ENCODE measurements at places on chromosomes 7 and 10.

DNA sequence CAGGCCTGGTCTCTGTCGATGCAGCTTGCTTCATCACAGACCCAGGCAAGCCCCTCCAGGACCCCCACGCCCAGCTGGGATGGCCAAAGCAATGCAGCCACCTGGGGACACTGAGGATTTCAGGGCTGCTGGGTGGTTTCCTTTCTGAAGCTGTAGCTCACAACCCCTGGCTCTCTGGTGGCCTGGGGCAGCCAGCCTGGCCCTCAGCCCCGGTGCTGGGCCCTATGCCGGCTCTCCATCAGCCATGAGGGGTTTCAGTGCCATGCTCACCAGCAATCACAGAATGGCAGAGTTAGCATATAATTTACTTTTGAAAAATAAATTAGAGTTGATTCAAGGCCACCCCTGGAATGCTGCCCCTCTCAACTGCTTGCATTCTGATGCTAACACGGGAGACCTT lies 150.2 kb upstream of the UNC5B start:
- DNase-seq = no peak

DNA sequence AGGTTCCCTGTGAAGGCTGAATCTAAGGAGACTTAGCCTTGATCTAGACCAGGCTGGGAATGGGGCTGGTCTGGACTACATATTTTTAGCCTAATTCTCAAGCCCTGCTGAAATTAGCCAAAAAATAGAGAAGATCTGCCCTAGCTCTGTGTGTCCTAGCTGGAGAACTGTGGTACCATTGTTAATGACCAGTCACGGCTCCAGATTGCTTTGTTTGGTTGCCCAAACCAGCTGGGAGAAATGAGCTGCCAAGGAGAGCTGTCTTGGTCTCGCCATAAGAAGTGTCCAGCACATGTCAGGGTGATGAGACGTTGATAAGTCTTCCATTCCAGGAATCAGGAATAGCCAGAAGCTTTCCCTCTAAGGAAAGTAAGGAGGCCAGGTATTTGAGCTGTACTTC lies 20.7 kb downstream of the GBX1 start:
- DNase-seq = no peak

- peak; percentile 19 for DNase-seq
These were observed 18.4 kb downstream of the TRIM24 start for GRCh38 chr7:138478499-138478908.

- DNase-seq = no peak
These were observed 23.3 kb downstream of the UBTD1 start for GRCh38 chr10:97522071-97522470.

DNA sequence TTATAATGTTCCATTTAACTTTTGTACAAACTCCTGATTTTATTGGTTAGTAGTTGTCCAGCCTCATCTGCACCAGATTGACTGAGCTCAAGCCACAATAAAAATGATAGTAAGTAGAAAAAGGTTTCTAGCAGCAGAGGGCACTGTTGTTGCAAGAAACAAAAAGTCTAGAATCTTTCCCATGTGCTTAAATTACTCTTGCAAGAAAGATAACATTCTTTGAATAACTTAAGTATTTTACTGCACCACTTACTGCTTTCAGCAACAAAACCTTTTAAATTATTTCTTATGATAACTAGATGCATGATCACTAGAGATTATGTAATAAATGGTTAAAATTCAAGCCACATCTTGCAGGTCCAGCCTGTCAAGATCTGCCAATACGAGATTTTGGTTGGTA lies 27.0 kb downstream of the LMOD2 start:
- peak; percentile 22 for DNase-seq

GRCh38 chr7:143485500-143485899 lies 7.8 kb downstream of the TAS2R41 start:
- DNase-seq = no peak

- no peak for DNase-seq
These were observed 13.1 kb downstream of the PLEKHS1 start for GRCh38 chr10:113764582-113764981.

DNA sequence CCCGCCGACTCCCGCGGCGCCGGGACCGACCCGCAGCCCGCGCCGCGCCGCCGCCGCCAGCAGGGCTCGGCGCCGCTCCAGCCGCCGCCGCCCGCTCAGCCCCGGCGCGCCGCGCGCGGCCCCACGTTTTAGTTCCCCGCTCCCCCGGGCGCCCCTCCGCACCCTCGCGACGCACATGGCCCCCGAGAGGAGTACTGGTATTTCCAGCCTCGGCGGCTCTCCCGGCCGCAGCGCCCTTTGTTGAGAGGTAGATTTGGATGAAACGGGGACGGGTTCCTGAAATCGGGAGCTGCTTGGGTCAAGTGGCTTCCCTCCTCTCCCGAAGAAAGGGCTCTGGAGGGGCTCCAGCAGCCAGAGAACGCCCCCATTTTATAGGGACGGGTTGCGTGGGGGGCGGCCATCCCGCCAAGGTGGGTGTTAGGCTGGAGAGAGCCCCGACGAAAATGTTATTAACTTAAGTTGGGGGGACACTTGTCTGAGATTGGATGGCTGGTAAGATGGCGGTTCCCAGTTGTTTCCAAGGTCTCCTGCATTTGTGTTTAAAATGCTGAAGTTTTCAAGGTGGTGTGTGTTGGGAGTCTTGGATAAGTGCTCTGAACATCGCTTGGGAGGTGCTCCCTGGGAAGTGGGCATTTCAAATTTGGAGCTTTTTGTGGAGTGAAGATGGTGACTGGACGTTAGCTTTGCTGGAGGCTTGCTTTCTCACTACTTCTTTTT lies 1.2 kb downstream of the BMI1 start:
- peak; percentile 56 for DNase-seq

DNA sequence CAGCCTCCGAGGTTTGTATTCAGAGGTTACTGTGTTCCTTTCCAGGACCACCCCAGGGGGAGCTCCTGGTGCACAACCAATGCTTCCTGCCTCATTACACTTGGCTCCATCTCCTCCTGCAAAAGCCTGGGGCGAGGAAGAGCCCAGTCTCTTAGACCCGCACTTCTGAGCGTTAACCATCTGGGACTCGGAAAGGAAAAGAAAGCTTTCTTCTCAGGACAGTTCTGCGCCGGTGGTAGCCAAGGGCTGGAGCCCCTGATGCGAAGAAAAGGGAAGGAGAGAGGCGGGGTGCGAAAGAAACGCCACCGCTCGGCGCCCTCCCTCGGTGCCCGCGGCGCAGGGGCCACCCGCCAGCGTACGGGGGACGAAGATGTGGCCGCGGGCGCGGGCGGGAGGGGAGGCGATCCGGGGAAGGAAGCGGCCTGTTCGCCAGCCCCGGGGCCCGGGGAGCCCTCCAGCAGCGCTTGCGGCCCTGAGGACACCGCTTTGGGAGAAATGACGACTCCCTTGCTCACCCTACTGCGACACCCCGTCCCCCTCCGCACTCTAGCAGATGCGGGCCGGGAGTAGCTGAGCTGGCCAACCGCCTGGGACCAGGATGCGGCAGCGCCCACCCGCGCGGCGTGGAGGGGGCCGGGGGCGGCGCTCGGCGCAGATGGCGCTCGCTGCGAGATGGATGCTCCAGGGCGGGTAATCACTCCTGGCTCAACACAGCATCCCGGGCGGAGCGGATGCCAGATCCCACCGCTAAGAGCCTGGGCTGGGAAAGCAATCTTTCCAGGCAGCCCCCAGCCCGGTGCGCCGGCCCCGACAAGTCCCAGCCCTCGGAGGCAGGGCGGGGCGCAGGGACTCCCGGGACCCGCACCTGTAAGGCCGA lies 1.3 kb downstream of the NRCAM start:
- peak; percentile 59 for DNase-seq

- DNase-seq = no peak
These were observed 396.0 kb downstream of the PHF14 start for GRCh38 chr7:11369696-11370095.

GRCh38 chr7:96303686-96304443 lies 18.0 kb downstream of the SLC25A13 start:
- DNase-seq = no peak

- no peak for DNase-seq
These were observed 227.8 kb downstream of the CELF2 start for GRCh38 chr10:11245510-11245909.

DNA sequence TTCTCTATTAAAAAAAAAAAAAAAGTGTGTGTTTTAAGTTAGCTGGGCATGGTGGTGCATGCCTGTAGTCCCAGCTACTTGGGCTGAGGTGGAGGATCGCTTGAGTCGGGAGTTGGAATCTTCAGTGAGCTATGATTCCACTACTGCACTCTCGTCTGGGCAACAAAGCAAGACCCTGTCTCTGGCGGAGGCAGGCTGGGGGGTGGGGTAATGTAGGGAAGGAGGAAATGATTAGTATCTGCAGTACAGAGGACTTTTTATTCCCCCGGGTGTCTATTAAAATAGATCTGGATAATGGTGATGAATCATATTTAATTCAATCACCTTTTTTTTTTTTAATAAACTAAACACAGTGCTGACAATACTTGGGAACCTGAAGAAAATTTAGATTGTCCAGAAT lies 6.5 kb downstream of the CBX3 start:
- no peak for DNase-seq

- DNase-seq = peak; percentile 71
These were observed 138.0 kb upstream of the MTPN start for GRCh38 chr7:136114966-136115762.

DNA sequence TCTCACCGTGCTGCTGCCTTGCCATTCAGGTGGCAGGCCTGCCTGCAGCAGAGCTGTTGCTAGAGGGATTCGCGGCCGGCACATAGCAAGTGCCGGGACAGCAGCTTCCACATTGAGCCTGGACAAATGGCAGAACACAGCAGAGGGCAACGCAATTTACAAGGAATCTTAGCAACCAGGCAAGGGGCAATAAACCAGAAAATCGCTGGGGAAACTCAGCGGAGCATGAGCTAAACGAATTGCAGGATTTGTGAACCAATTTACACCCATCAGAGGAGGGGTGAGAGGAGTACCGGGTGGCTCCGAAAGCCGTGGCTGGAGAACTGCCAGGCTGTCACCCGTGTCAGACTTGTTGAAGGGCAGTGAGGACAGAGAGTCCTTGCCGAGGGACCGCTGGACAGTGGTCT lies 58.6 kb upstream of the LOXL4 start:
- DNase-seq = no peak

- DNase-seq = no peak
These were observed 12.0 kb downstream of the PPP1R17 start for GRCh38 chr7:31699050-31699449.

DNA sequence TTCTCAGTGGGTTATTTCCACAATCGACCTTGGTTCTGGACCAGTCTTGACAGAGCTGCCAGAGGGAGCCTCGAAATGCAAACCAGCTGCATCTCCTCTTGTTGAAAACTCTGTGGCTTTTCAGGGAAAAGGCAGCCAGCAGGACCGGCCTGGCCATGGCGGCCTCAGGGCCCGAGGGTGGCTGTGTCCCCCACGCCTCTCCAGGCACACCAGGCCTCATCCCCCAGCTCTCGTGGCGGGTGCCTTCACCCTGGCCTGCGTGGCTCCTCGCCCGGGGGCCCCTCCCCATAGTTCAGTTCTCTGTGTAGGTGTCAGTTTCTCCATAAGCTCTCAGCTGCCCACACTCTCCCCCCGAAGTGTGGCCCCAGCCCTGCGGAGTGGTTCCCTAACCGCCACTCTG lies 63.5 kb downstream of the MGMT start:
- DNase-seq = no peak

DNA sequence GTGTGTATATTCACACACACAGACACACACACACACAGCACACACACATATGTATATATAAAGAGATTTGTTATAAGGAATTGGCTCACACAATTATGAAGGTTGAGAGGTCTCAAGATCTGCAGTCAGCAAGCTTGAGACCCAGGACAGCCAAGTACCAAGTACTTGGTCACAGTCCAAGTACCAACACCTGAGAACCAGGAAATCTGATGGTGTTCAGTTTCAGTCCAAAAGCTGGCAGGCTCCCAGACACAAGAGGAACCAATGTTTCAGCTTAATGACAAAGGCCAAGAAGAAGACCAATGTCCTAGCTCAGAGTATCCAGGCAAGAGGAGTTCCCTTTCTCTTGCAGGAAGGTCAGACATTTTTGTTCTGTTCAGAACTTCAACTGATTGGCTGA lies 780.2 kb downstream of the MAGI2 start:
- no peak for DNase-seq

- no peak for DNase-seq
These were observed 710.3 kb downstream of the SORCS1 start for GRCh38 chr10:106454233-106454632.

- peak; percentile 10 for DNase-seq
These were observed 58.9 kb downstream of the ALOX5 start for GRCh38 chr10:45432700-45433472.

DNA sequence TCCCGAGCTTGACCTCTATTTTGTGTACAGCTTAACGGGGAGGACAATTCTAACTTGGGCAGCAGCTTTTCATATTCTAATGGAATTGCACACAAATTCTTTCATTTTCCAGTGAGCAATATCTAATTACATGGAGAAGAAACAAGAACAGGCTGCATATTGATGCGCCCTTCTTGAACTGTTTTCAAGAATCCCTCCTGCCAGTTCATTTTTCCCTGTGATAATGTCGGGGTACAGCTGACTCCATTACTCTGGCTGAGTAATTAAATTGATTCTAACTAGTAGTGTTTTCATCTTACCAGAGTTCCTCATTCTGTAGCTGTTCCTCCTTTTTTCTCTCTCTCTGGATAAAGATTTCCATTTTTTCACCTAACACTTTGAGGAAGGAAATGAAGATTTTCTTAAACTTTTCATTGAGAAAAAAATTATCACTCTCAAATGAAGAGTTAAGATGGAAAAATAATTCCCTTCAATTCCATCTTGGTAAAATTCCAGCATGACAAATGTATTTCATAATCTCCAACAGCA lies 190.9 kb downstream of the FANK1 start:
- no peak for DNase-seq

DNA sequence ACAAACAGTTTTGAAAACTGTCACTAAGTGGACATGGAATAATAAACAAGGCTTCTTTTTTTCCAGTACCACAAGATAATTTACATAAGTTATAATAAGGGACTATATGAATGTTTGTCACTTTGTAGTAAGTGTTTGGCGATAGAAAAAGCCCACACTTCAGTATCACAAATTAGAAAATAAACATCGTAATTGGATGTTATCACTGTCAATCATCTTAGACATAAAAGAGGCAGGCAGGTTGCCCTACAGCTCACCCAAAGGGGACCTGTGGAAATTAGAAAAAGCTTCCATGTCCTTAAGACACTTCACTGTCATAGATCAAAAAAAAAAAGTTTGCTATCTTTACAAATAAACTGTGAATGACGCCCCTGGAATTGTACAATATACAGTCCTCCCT lies 3.6 kb upstream of the NOC3L start:
- DNase-seq = no peak

- DNase-seq = no peak
These were observed 6.3 kb downstream of the POLR2J start for GRCh38 chr7:102472126-102473041.

- DNase-seq = no peak
These were observed 346.5 kb upstream of the CACNA2D1 start for GRCh38 chr7:82789883-82790609.

Measured in GM20000 (cell line).